ENCODE measurements at places on chromosomes 7 and 10. TPM values are rescaled to one million over a fixed set of nuclear protein-coding genes. Genes with fewer than 3 reads are reported as not detected.

GRID1 gene
- 0.37 TPM for total RNA-seq

PTF1A gene
- total RNA-seq, result not detected

ELFN1 gene
- 15.3 TPM for total RNA-seq

HOXA7 gene
- not detected for total RNA-seq

CDH23 gene
- 3.9 TPM for total RNA-seq

MYPN gene
- total RNA-seq, result 93.5 TPM

Data from right atrium auricular region (tissue), 2 donors.